ENCODE measurements at places on chromosomes 6 and 20.
A peak's percentile ranks its signal among the peaks of the same experiment; 100 is the strongest.

DNA sequence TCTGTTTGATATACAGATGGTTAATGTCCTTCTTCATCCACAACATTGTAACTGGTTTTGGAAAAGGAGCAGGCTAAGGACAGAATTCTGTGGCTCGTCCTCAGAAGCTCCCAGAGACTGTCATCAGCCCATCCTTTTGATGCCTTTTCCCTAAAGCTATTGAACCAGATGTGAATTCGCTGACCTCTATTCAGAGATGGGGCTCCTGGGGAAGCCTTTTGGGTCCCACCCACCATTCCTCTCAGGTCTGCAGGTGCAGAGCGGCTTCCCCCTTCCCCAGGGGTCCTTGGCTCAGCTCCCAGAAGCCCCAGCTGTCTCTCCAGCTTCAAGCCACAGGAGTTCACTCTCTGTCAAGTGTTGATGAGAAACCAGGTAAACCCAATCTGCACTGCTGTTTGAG is 191.7 kb downstream of the SMOC2 start:
- no peak for DNase-seq

GRCh38 chr6:39801456-39802251 is 9.5 kb downstream of the DAAM2 start:
- no peak for DNase-seq

- DNase-seq: no peak
Measured at GRCh38 chr6:73308712-73309534, 45.2 kb downstream of the DPPA5 start.

GRCh38 chr6:135006386-135006914 is 48.2 kb downstream of the HBS1L start:
- no peak for DNase-seq

- DNase-seq: no peak
Measured at GRCh38 chr6:75931011-75931680, 141.3 kb downstream of the IMPG1 start.

DNA sequence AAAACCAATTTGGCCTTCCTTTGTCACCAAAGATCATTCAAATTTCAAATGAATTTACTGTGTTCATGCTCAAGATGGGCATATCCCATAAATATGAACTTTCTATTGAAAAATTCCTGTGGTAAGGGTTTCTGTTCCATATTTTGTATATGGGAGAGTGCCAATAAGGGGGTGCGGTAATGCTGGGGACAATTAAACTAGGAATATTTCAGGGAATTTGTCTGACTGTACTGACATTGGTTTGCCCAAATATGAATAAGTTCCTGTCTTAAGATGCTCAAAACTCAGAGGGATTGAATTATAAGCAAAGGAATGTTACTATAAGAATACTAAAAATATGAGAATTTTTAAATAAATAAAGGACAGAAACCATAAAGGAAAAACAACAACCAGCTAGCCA is 553.0 kb upstream of the MARCKS start:
- DNase-seq: no peak

- DNase-seq: no peak
Measured at GRCh38 chr20:42024653-42025052, 406.5 kb upstream of the CHD6 start.

DNA sequence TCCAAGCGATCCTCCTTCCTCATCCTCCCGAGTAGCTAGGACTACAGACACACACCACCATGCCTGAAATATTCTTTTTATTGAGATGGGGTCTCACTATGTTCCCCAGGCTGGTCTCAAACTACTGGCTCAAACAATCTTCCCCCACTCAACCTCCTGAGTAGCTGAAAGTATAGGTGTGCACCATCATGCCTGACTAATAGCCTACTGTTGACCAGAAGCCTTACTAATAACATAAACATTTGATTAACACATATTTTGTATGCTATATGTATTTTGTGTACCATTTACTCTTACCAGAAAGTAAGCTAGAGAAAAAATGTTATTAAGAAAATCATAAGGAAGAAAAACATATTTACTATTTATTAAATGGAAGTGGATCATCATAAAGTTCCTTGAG is 11.9 kb upstream of the WFDC10A start:
- DNase-seq: no peak

DNA sequence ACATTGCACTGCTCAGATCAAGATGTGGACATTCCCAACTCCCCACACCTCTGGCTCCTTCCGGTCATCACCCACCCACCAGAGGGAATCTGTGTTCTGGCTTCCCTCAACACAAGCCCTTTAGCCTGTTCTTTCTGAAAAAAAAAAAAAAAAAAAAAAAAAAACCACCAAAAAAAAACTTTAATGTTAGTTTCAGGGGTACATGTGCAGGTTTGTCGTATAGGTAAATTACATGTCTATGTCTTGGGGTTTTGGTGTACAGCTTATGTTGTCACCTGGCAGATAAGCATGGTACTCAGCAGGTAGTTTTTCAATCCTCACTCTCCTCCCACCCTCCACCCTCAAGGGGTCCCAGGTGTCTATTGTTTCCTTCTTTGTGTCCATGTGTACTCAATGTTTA is 135.8 kb upstream of the FOXA2 start:
- DNase-seq: no peak

DNA sequence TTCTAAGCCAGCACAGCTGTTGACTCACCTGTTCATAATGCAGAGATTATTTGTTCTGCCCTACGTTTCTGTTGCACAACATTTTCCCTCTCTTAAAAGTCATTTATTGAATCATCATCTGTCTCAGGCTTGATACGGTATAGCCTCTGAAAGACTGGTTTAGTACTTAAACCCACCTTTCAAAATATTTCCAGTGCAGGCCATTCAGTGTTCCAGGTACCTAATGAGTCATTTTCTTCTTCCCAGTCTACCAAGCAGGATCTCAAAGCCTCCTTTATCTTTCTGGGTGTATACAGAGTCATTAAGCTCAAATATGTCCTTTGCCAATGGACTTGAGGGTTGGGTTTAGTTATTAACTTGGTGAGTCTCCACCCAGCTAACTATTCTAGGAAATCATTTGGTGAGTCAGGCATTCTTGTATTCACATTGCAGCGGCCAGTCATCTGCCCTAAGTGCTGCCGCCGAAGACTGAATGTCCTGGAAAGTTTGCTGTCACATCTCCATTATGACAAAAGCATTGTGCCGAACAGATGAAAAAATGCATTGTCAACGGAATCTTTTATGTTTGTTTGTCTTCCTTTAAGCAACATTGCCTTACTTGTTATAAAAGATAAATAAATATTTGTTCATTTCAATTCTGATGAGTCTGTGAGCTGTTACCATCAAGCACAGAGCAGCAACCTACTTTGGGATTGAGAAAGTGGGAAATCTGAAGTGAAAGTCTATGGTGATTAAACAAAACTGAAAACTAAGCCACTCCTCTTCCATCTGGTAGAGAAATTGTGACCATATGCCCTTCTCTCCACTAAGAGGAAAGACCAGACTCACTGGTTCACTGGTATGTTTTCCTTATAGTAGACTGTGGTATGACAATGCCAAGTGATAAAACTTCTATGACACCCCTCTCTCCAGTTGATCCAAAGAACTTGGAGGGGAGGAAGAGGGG is 14.3 kb upstream of the FAM135A start:
- peak; percentile 11 for DNase-seq

- DNase-seq: peak; percentile 53
Measured at GRCh38 chr20:7841291-7841970, 98.8 kb downstream of the HAO1 start.

GRCh38 chr20:36526521-36527011 is 14.8 kb upstream of the MYL9 start:
- DNase-seq: no peak

DNA sequence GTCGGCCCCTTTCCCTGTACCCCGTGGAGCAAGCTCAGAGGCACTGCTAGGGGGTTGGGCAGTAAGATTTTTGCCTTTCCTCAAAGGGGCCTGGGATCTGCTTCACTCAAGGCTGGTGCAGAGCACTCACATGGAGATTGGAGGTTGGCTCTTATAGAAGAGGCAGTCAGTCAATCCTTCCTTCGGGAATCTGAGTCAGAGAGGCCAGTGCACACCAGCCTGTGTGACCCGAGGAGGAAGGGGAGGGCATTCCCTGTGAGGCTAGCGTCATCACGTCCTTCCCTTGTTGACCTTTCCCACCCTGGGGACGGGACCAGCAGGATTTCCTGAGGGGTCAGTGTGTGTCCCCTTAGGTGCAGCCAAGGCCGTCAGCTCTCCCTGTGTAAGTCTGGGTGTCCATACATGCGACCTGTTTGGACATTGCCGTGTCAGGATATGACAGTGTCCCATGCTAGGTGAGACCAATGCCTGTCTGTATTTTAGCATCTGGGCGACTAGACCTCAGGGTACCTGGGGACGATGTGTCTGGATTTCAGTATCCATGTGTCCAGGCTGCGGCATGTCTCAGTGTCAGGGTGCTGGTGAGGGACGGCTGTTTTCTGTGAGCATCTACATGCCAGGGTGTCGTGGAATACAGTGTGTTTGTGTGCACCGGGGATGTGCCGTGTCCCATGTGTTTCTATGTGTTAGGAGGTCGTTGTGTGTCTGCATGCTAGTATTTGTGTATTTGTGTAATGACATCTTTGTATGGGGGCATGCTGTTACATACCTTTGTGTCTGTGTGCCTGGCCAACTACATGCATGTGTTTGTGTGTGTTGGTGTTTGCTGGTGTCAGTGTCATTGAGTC is 2.8 kb upstream of the ZNF512B start:
- no peak for DNase-seq

DNA sequence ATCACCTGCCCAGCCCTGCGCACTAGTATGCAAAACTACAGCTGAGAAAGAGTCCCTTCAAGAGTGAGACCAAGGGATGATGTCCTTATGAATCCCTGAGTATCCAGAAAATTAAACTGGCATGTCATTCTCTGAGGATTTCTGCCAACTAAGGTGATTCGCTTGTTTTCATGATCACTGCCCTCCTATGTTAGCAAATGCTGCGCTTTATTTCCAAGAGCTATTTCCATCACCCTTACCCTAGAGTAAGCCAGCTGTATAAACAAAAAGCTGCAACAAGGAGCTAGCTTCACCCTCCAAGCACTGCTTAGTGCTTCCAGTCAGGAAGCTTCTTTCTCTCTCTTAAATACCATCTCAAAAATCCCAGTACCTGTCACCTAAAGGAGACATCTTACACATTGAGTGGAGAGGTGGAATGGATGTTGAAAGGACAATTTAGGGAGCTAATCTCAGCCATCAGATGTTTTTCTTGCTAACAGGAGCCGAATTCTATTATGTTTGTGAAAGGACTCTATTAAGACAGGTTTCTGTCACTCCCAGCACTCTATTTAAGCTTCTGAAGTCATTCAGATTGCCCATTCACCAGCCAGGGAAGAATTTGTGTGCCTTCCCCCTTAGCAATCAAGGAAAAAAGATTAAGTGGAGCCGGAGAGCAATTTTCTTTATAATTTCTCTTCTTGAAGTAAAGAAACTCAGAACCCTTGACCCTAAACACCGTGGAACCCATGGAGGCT is 322.2 kb downstream of the NRN1 start:
- DNase-seq: no peak

DNA sequence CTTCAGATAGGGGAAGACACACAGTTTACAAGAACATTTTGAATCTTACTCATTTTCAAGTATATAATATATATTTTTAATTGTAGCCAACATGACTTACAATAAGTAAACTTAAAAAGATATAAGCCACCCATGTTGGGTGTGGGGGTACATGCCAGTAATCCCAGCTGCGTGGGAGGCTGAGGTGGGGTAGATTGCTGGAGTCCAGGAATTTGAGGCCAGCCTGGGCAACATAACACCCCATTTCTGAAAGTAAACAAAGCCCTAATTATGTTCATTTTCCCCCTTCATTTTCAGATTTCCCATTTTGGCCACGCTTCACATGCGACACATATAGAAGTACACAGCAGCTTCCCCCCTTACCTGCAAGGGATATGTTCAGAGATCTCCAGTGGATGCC is 30.5 kb downstream of the SERPINB6 start:
- no peak for DNase-seq

DNA sequence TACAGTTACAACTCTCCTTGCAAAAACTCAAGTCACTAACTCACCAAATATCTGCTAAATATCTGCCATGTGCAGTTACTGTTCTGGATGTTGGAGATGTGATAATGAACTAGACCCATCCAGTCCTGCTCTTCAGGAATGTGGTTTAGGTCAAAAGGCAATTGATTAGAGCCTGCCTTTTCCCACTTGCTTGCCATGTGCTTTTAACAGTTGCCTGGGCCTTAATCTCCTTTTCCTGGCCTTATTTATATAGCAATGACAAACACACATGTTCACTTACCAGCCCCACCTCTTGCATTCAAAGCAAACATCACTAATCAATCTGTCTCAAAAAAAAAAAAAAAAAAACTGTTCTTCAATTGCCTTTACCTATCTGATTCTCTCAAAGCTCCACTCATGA is 199.2 kb downstream of the ZNF217 start:
- DNase-seq: no peak

- DNase-seq: no peak
Measured at GRCh38 chr6:158629367-158630221, 14.9 kb downstream of the DYNLT1 start.

DNA sequence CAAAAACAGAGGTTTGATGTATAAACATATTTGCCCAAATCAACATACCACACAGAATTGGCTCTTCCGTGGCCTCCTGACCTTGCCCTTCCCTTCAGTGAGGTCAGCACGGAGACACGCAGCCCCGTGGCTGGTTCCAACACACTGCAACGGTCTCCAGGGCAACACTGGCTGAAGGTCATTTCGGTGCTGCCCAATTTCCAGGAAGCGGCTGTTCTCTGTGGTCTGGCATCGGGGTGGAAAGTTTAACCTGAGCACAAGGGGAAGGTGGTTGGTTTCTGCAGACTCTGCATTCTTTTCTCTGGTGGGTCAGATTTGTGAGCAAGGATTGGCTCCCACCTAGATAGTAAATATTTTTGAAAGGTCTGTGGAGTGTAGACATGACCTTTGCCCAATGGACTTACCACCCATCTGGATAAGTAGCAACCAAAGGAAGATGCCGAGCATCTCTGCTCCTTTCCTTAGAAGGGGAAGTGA is 177.6 kb upstream of the PHACTR1 start:
- no peak for DNase-seq

GRCh38 chr6:13454286-13455221 is 32.8 kb downstream of the GFOD1 start:
- DNase-seq: peak; percentile 46

DNA sequence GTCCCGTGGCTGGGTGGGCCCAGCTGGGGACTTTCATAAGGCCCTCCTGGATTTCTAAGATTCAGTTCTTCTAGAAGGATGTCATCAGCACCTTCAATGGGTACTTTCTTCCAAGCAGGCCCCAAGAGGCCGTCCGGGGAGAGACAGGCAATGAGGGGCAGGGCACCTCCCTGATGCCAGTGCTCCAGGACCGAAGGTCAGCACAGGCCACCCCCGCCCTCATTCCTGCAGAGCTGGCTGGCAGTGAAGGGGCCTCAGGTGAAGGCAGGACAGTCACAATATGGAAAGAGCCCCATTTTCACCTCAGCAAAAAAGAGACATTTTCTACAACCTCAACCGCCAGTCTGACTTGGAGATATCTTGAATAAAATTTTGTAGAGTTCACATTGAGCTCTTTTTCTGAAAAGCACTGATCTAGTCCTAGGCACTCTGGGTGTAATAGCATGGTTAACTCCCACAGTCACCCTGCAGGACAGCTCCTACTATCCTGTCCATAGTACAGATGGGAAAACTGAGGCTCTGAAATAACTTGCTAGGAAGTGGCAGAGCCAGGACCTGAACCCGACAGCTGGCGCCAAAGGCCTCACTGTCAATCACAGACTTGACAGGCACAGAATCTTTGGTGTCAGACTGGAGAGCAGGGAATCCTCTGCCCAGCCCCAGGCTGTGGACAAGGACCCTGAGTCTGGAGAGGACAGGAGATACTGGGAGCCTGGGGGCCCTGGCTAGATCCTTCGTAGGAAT is 50.3 kb downstream of the RRBP1 start:
- no peak for DNase-seq

GRCh38 chr6:9933677-9934076 is 481.2 kb downstream of the TFAP2A start:
- no peak for DNase-seq

- DNase-seq: no peak
Measured at GRCh38 chr20:4046926-4047325, 31.6 kb upstream of the RNF24 start.
